Fibroblast of skin of left quadriceps (primary cell): ENCODE measurements at places on chromosomes 16 and 17.
A peak's percentile ranks its signal among the peaks of the same experiment; 100 is the strongest.

DNA sequence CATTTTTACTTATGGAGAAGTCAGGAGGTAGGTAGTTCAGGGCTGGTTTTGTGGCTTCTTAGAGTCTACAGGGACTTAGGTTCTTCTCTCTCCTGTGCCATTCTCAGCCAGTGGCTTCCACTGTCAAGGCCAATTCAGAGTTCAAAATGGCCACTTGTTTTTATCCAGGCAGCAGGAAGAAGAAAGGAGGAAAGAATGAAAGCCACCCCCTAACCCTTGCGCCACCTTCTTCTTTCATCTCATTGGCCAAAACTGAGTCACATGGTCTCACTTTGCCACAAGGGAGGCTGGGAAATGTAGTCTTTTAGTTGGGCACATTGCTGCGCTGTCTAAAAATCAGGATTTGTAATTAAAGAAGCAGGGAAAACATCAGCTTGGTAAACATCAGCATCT, 60.8 kb upstream of the MED9 start:
- DNase-seq, result peak; percentile 59

GRCh38 chr16:88369447-88370008, 13.2 kb upstream of the ZNF469 start:
- DNase-seq, result no peak

GRCh38 chr16:67857547-67858233, 10.2 kb upstream of the CENPT start:
- peak; percentile 22 for DNase-seq

GRCh38 chr17:72705905-72706395, 386.5 kb downstream of the SLC39A11 start:
- no peak for DNase-seq

GRCh38 chr16:48176635-48177408, 21.0 kb upstream of the ABCC12 start:
- no peak for DNase-seq

- DNase-seq, result no peak
These were observed 7.6 kb downstream of the XPO6 start for GRCh38 chr16:28204204-28204603.

DNA sequence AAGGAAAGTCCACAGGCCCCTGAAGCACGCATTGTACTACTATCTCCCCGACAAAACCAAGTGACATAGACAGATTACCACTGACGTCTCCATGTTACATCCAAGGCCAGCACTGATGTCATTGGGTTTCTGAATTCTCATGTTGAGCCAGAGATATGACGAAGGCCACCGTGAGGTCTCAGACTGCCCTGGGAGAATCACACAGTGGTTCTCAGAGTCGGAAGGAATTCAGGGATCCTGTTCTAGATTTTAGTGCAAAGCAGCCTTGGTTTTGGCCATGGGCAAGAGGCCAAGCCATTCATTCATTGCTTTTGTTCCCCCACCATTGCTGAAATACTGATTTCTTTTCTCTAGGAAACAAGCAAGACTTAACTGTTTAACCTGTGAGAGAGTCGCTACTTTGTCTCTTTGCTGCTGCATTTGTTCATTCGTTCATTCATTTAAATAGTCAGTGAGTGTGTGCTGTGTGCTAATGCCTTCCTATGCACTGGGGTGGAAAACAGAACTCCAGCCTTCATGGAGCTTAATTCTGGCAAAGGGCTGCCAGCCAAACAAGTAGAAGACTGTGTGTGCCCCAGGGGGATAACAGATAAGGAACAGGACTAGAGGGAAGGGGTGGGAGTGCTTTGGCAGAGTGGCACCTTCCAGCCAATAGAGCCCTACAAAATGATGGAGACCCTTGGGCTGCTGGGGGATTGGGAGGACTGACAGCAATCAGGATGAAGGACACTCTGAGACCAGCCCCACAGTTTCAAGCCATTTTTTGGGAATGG, 222.3 kb downstream of the MSI2 start:
- no peak for DNase-seq

DNA sequence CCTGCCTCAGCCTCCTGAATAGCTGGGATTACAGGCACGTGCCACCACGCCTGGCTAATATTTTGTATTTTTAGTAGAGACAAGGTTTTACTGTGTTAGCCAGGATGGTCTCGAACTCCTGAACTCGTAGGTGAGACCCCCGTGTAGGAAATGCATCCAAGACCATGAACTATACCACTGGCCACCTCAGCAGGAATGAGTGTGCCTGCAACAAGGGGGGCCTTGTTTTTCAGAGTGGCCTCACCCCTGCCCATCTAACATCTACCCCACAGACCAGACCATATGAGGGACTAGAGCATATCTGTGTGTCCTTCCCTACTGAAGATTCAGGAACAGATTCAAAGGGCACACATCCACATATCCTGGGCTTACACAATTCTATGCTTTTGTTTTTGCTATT, 44.9 kb downstream of the SHISA6 start:
- DNase-seq, result no peak

DNA sequence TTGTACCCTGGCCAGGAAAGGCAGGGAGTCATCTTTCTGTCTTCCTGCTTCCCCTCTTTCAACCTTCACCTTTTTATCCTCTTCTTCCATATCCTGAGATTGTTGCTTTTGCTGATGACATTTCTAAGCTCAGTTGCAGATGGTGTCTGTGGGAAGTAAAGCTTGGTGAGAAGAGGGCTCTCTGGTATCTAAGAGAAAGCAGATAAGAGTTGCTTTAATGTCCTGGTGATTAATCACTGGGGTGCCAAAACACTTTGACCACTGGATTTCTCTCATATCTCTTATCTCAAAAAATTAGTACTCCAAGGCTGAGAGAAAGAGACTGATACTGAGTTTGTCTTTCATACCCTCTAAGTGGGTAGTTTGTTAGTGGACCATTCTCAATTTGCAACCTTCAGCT, 71.3 kb downstream of the NEUROD2 start:
- no peak for DNase-seq

- DNase-seq, result peak; percentile 63
These were observed 6.2 kb downstream of the LPCAT2 start for GRCh38 chr16:55515111-55515510.

DNA sequence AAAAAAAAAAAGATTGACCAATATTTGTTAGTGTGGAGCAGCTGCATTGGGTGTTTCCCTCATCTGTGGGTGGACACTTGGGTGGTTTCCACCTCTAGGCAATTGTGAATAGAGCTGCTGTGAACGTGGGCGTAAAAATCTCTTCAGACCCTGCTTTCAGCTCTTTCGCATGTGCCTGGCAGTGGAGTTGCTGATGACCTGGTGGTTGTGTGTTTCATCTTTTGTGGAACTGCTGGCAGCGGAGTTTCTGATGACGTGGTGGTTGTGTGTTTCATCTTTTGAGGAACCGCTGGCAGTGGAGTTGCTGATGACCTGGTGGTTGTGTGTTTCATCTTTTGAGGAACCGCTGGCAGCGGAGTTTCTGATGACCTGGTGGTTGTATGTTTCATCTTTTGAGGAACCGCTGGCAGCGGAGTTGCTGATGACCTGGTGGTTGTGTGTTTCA, 21.4 kb downstream of the ZC3H18 start:
- DNase-seq, result no peak

DNA sequence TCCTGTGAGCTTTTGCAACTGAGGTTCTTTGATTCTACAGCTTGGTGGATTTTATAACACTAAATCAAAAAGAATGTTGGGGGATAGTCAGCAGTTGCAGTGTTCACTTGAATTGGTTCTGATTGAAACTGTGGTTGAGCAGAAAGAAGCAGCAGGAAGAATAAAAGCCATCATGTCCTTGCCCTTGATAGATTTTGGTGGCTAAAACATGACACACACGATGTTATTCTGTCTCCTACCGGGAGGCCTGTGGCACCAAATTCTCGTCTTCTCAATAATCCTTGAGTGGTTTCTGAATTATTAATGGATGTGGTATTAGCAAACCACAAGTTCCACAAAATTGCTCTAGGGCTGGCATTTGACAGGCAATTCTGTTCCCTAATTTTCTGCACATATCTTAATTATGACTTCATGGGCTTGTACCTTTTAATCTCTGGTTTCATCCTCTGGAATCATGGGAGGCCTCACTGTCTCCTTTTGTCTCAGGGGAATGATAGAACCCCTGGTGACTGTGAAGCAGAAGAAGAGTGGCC, 338.2 kb downstream of the SNX29 start:
- DNase-seq, result no peak

DNA sequence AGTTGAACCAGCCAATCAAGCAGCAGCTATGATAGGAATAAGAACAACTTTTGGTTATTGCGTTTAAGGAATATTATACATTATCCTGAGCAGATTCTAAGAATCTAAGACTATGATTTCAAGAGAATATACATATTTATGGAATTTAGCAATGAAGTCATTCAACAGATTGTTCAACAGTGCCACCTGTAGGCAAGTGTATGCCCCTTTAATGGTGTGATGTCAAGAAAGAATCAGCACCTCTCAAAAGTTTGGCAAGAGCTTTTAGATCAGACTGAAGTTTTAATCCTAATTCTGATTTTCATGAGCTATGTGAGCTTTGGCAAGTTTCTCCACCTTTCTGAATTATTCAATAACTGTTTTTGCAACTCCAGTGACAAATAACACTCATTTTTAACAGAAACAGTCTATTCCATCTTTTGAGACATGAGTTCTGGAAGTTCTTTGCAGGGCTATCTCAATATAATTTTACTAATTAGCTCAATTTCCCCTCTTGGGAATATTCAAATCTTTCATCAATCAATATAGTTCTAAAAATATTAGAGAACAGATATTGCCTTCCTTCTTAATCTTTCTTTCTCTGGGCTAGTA, 474.3 kb upstream of the TOM1L1 start:
- no peak for DNase-seq

- peak; percentile 22 for DNase-seq
These were observed 14.9 kb downstream of the NAA60 start for GRCh38 chr16:3458278-3458851.
